ENCODE measurements at places on chromosomes 16 and 17. TPM values are rescaled to one million over a fixed set of nuclear protein-coding genes. Genes with fewer than 3 reads are reported as not detected.

CDRT4 gene
- 4.6 TPM for total RNA-seq

CCL14 gene
- 32.7 TPM for total RNA-seq

PRKCB gene
- under 0.01 TPM for total RNA-seq

PPL gene
- 2.6 TPM for total RNA-seq

CHST5 gene
- total RNA-seq: not detected

FOXC2 gene
- 3.1 TPM for total RNA-seq

ZNF319 gene
- 7.9 TPM for total RNA-seq

Data from vein endothelial cell (primary cell).